ENCODE measurements at places on chromosomes 1 and 21. TPM values are rescaled to one million over a fixed set of nuclear protein-coding genes. Genes with fewer than 3 reads are reported as not detected.

GRCh38 chr21:38903690-38904139, 98.0 kb downstream of the ETS2 start:
- no peaks in the 10 kb centered on the region for H3K36me3 ChIP-seq
- peaks cover 17% of the 10 kb centered on the region for H3K4me1 ChIP-seq
- no peaks in the 10 kb centered on the region for H3K27me3 ChIP-seq
- no peak overlapping the region for H3K4me3 ChIP-seq
- no peak overlapping the region for H3K27ac ChIP-seq

DNA sequence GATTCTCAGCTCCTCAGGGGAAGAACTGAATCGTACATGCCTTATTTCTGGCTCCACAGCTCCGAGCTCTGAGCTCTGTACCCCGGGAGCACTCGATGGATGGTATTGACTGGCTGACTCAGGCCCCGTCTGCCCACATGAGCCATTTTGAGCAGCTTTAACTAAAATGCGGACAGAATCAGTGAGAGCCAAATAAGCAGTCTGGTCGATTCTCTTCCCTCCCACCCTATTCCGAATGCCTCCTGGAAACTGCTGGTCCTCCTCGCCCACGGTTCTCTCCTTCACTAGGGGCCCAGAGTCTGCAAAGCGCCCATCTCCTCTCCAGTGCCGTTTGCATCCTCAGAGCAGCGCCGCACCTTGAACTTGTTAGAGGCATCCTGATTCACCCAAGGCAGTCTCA, 125.9 kb upstream of the IRF2BP2 start:
- no peak for DNase-seq
- peak overlapping the region; percentile 40 for H3K27ac ChIP-seq

Gene CCDC17
- 1.6 TPM for total RNA-seq

- H3K36me3 ChIP-seq, result no peaks in the 10 kb centered on the region
- peaks cover 13% of the 10 kb centered on the region for H3K27me3 ChIP-seq
- H3K4me3 ChIP-seq, result no peak overlapping the region
- H3K4me1 ChIP-seq, result no peaks in the 10 kb centered on the region
- no peak overlapping the region for H3K27ac ChIP-seq
- no peak for DNase-seq
Measured at GRCh38 chr1:55420026-55420425, 204.9 kb upstream of the USP24 start.

GRCh38 chr1:206560007-206560716, 52.1 kb downstream of the EIF2D start:
- no peaks in the 10 kb centered on the region for H3K27me3 ChIP-seq
- peak overlapping the region; percentile 99 for H3K27ac ChIP-seq
- peaks cover 78% of the 10 kb centered on the region for H3K36me3 ChIP-seq
- DNase-seq, result peak; percentile 74
- H3K4me1 ChIP-seq, result peaks cover 68% of the 10 kb centered on the region

DNA sequence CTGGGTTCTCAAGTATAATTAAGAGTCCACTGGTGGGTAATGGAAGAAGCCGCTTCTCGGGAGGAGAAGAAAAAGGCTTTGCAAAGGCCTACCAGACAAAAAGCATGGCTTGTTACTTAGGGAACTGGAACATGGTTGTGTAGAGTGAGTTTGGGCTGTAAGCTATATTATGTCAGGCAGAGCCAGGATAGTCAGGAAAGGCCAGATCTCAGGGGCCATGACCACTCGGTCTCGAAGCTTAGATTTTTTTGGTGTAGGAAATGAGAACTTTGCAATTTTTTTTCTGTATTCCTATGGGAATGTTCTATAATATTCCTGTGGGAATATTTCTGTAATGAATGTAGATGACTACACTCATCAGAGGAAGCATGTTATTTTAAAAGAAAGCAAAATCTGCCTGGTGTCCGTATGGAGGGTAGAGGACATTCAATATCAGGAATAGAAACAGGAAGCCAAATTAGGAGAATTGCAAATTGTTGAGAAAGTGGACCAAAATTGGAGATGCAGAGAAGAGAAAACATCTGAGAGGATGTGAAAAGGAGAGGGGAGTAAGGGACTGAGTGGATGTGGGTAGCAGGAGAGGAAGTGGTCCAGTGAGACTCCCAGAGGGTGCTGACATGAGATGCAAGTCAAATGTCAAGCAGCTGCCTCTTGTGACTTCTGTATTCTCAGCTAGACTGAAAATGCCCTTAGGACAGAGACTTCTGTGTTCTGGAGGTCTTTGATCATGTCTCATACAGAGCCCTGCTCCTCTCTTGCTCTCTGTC, 45.2 kb upstream of the HAO2 start:
- peaks cover 8% of the 10 kb centered on the region for H3K4me1 ChIP-seq
- H3K36me3 ChIP-seq, result no peaks in the 10 kb centered on the region
- H3K4me3 ChIP-seq, result no peak overlapping the region
- no peak for DNase-seq

Gene SCYL3
- total RNA-seq, result 11.0 TPM

GRCh38 chr1:95584315-95584714, 350.3 kb downstream of the RWDD3 start:
- H3K27me3 ChIP-seq, result no peaks in the 10 kb centered on the region
- H3K4me3 ChIP-seq, result no peak overlapping the region
- H3K4me1 ChIP-seq, result no peaks in the 10 kb centered on the region
- H3K27ac ChIP-seq, result no peak overlapping the region
- DNase-seq, result no peak

Gene RNF186
- not detected for total RNA-seq

Gene ETV3L
- total RNA-seq, result not detected

Gene ADAMTS1
- not detected for total RNA-seq

Gene C8A
- total RNA-seq, result not detected

All from activated CD4-positive, alpha-beta T cell treated with anti-CD3 and anti-CD28 coated beads for 36 hours (primary cell).